WERI-Rb-1 (cell line): ENCODE measurements at places on chromosomes 3 and 15.

DNA sequence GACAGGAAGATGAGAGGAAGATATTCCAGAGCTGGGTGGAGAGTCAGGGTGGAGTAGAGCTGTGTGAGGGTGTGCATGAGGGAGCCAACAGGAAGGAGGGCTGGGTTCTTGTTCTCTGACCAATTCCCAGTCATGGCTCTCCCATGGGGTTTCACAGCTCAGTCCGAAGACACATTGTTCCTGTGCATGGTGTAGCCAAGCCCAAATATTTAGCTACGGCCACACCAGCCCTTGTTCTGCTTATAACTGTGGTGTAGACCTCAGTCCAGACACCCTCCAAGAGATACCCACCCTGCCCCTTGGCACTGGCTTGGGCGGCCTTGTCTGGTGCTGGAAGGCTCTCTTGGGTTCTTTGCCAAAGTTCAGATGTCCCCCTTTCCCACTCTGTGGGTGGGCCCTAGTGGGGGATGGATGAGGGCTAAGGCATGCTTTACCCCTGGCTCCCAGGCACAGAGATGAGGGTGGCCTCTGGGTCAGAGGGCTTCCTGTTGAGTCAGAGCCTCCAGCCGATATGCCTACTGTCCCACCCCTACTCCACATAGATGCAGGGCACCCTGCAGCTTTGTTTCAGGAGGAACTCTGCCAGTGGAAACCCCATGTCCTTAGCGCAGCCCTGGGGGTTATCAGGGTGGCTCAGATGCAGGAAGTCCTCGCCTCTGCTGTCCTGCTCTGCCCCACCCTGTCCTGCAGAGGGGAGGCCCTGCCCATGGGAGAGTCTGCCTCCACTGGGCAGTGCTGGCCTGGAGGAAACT, 271.2 kb upstream of the CTDSPL start:
- no peak for DNase-seq

DNA sequence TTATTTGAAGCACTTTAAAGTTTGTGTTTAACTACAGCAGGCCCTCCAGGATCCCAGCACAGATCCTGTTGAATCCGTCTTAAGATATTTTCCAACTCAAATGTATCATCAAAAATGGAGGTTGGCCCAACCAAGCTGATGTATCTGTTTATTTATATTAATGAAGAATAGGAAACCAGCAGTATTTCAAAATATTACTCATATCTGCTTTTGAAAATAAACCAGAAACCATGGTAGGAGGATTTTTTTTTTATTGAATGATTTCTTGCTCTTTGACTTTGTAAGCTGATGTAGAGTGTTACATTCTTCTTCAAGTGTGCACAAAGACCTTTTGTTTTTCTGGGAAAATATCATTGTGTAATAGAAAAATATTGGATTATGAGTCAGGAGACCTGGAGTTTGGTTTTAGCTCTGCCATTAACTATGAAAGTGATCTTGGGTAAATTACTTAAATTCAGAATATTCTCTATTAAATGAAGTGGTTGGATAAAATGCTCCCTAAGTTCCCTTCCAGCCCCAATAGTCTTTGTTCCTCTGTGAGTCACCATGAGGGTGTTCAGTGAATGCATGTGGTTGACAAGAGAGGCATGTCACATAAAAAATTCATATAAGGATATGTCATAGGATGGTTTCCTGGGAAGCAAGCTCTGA, 221.3 kb upstream of the GAP43 start:
- no peak for DNase-seq

DNA sequence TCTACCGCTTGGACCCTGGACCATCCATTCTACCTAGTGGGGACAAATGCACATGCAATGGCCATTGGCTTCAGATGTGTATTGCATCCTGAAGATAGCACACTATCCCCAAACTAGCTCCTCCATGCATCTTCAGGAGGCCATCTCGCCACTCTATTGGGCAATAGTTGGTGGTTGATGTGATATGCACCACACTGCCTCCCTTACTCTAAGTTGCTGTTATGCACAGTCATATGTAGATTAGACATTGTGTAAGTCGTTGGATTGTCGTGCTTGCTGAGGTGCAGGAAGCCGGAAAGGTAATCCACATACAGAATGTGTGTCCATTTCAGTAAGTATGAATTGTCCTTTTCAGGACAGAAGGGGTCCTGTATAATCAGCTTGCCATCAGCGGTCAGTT, 26.7 kb upstream of the PLA2G4D start:
- no peak for DNase-seq

GRCh38 chr15:31306426-31307269, 20.0 kb upstream of the KLF13 start:
- DNase-seq = no peak

GRCh38 chr3:116199063-116199462, 246.2 kb downstream of the LSAMP start:
- DNase-seq = no peak

DNA sequence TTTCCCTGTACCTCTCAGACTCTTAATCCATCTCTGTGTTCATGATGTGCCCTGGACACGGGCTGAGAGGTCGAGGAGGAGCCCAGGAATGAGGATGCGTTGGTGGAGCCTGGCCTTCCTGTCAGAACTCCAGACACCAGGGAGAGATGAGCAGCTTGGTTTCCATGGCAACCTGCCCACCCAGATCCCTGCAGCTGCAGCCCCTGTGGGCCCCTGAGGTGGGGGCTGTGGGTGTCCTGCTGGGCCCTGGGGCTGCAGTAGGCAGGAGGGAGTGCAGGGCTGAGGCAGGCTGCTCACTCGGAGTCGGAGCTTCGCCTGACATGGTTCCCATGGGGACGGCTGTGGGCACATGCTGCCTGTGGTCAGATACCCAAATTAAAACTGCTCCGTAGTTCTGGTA, 7.7 kb upstream of the SCN10A start:
- no peak for DNase-seq

DNA sequence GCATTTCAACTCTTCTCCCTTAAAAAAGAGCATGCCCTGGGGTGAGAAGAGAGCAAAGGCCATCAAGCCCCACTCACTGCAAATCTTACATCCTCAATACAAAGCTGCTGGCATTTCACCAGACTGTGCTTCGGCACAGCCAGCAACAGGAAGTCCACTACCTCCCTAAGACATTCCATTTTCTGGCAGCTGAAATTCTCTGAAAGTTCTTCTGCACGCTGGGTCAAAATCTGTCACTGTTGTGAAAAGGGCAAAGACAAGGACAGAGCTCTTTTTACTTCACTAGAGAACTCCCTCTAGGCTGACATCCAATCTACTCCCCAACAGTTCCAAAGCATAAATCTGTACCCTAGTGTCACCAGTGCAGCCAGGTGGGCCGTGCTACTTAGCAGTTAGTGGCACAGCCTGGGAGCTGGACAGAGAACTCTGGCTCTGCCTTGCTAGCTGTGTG, 6.3 kb downstream of the MTMR10 start:
- DNase-seq = no peak

DNA sequence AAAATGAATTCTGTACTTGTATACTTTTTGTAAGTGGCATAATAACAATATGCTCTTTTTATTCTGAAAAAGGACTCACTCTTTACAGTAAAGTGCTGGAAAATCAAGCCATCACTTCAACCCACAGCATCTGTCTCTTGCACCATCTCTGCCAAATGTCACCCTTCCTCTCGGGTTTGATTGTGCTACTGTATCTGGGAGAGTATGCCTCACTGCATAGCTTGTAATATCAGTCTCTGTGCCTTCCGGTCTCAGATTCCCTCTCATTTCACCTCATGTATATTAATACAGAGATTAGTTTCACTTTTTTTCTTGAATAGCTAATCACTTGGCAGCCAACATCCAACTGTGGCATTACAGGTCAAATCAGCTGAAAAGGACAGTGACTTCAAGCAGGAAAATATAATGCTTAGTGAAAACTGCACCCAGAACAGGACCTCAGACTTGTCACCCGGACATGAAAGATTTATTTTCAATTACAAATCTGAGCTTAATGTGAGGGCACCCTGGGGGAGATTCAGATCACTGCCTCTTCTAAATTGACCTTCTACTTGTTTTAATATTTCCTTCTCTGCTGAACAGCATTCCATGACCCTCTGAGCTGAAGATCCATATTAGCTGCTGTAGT, 605.8 kb upstream of the NAALADL2 start:
- DNase-seq = no peak

DNA sequence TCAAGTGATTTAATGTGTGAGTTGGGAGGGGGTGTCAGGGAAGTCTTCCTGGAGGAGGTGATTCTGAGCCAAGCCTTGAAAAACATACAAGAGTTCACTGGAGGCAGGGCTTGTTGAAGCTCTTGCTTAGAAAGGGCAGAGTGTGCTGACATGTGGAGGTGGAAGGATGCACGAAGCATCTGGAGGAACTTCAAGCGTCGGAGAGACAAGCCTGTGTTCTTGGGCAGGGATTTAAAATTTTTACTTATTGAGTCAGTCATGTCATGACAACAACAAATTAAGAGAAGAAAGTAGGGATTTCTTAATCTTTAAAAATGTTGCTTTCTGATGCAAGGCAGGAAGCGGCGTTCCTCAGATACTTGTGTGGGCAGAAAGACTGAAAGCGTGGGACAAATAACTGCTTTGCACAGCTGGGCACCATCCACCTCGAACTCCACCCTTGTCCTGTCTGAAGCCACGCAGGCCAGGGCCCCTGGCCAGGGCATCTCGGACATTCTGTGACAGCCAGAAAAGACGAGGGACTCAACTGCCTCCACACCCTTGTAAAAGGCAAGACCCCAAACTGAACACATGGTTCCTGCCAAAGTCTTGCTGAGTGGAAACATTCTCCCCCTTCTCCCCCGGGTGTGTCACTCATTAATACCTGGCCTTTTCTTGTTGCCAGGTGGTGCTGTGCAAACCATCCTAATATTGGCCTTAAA, 6.9 kb upstream of the IL16 start:
- DNase-seq = no peak

- DNase-seq = no peak
Observed at GRCh38 chr3:119625451-119626153, 27.9 kb downstream of the PLA1A start.

DNA sequence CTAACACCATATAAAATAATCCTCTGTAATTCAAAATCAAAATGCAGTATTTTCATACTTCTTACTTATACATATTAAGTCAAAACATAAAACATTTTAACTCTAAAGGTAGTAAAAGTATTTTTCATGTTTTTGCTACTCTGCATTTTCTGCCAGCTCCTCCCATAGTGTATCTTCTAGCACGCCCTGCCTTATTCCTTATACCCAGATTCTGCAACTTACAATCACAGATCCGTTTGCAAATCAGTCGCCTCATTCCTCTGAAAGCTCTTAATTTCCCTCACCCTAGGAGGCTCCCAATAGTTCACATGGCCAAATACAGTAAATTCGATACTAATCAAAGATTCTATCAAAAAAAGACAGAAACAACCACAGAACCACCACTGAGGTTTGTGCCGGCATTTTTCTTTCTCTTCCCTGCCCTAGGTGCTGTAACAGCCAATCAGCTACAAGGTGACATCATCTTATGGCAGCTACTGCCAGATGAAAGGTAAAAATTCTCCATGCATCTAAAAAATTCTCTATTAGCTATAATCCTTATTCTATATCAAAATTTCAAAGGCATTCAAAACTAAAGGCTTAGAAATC, 72.9 kb downstream of the CLASP2 start:
- DNase-seq = no peak

DNA sequence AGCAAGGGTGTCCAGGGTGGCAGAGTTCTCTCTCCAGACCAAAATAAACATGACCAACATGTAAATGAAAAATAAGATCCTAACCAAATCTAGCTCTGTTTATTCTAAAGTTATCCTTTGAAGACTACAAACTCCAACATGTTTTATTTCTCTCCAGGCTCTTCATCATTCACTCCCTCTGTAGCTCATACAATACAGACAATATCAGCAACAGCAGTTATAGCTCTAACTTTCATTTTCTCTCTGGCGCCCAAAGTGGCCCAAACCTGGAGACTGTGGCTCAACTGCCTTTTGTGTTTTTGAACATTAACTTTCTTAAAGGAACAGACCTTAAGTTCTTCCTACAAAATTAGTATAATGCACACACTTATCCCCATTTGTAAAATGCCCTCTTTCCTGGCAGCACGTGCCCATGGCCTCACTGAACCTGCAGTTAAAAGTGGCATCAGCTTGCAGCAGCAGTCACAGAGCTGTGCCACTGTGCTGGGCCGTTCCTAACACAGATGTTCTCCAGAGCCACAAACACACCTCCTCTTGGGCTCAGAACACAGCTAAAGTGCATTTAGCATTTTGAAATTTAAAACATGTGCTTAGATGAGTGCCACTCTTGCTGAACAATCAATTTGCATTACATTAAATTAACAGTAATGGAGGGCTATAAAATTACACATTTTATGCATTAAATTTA, 91.9 kb downstream of the RORA start:
- no peak for DNase-seq

- DNase-seq = no peak
Observed at GRCh38 chr3:189312866-189313265, 141.1 kb downstream of the TPRG1 start.

- DNase-seq = no peak
Observed at GRCh38 chr3:152230370-152230769, 38.4 kb upstream of the MBNL1 start.

DNA sequence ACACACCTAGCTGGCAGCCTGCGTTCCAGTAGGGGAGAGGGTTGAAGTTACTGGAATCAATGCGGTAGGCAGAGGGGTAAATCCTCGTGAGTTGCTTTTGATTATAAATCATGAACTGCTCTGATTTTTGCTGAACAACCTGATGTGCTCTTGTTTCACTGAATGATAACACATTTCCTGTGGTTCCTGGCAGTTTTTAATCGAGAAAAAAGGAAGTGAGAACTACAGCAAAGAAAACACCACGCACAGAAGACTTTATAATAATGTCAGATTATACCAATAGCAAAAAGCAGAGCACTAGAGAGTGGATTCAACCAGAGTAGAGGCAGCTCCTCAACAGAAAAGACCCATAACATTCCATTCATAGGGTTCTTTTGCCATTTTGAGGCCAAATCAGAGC, 200.8 kb upstream of the STRIT1 start:
- DNase-seq = no peak

DNA sequence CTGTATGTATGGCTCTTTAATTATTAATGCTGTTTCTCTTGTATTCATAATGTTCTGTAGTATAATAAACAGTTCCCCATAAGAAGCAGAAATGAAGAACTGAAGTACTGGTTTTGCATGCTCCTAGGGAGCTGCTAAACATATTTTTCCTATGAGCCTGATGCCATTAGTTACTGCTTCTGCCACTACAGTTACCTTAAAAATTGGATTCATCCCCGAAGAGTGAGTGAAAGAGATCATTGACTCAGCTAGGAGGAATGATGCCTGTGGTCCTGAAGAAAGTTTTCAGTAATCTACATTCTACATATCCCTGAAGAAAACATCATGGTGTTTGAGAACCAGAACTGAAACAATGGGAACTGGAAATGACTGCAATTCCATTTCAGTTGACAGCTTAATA, 37.1 kb upstream of the ST3GAL6 start:
- no peak for DNase-seq

- no peak for DNase-seq
Observed at GRCh38 chr3:177131927-177132636, 65.2 kb downstream of the TBL1XR1 start.

- no peak for DNase-seq
Observed at GRCh38 chr3:36380221-36381031, at the start of gene STAC. Gene STAC (plus strand): TSS chr3:36380504. CDS start chr3:36380644, 140 bp downstream.

- no peak for DNase-seq
Observed at GRCh38 chr15:74135041-74135565, 4.7 kb downstream of the ISLR2 start.
